ENCODE measurements at places on chromosomes 6 and 20.

DNA sequence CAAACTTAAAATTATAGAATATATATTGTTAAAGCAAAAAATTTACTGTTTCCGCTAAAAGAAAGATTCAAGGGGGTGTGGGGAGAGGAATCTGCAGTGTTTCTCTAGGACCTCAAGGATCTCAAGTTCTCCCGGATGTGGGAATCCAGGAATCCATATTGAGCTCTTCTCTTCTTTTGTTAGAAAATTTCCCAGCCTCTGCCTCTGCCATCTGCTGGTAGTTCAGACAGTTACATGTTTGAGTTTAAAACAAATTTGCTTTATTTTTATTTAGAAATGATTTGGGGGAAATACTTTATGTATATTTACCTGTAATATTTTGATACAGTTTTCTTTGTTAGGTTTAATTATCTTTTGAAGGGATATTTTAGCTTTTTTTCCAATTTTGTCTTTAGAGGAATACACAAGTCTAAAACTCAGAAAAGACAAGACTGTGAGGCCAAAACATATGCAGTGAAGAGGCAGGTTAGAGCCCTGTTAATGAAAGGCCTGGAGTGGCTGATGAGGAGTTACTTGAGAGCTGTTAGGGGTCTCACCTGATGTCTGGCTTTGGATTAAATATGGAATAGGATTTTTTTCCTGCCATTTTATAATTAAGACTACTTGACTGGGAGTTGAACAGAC is 268.8 kb downstream of the ARID1B start:
- no peak for DNase-seq

- DNase-seq = no peak
Observed at GRCh38 chr6:24430086-24430485, 27.4 kb downstream of the MRS2 start.

GRCh38 chr20:49669601-49670189 is 44.0 kb downstream of the B4GALT5 start:
- DNase-seq = no peak

- DNase-seq = no peak
Observed at GRCh38 chr6:5898563-5898962, 108.2 kb downstream of the NRN1 start.

DNA sequence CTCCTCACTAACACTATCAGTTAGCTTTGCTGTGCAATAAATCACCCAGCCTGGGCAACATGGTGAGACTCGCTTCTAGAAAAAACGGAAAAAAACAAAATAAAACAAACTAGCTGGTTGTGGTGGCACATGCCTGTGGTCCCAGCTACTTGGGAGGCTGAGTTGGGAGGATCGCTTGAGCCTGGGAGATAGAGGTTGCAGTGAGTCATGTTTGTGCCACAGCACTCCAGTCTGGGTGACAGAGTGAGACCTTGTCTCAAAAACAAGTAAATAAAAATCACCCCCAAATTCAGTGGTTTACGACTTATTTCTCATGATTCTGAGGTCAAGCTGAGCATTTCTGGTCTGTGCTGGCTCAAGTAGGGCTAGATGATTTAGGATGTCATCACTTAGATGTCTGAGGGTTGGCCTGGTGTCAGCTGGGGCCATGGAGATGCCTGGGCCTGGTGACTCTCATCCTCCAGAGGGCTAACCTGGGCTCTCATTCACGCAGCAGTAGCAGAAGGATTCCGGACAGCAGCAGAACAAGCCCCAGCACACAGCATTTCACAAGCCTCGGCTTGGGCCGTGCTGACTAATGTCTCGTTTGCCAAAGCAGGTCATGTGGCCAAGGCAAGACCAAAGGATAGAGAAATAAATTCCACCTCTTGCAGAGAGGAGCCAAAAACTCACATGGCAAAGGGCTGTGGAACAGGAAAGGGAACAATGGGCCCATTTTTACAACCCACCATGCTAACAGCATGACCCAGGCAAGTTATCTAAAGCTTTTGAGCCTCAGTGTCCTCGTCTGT is 32.5 kb downstream of the MGME1 start:
- DNase-seq = no peak

DNA sequence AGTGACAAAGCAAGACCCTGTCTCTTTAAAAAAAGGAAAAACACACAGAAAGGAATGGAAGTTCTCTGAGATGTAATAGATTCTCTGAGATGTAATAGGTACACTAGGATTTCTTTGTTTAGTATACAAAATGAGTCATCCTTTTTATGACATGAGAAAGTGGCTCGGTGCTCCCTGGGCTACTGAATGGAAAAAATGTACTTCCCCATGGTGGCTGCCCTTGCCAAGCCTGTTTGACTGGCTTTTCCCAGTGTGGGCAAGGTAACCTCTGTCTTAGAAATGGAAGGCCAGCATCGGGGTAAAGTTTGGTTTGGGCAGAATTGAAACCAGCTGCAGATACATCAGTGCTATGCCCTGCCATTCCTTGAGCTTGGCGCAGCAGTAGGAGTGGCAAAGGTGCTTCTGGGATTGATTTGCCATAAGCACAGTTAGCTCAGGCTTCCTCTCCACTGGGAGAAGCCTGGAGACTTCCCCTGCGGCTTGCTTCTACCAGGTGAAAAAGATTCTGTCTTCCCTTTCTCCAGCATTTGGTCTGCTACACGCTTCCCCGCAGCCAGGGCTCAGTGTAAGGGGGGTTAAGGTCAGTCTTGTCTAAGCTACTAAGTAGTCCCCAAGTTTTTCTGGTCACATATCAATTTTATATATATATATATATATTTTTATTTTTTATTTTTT is 24.5 kb downstream of the ARFGEF2 start:
- DNase-seq = no peak

DNA sequence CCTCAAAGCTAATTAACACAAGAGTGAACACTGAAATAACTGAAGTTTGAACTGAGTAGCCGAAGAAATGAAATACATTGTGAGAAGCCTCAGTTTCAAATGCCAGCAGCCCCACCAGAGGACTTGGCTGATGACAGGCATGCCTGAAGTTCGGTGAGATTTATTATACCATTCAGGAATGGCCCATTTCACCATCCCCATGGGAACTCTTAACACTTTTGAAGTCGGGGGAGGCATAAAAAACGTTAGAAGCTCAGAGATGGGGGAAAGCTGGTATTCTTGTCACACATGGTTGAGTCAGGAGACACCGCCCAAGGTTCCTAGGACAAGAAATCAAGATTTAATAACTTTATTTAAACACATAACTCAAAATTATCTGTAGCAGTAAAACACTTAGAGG is 17.6 kb upstream of the SLC22A3 start:
- no peak for DNase-seq

DNA sequence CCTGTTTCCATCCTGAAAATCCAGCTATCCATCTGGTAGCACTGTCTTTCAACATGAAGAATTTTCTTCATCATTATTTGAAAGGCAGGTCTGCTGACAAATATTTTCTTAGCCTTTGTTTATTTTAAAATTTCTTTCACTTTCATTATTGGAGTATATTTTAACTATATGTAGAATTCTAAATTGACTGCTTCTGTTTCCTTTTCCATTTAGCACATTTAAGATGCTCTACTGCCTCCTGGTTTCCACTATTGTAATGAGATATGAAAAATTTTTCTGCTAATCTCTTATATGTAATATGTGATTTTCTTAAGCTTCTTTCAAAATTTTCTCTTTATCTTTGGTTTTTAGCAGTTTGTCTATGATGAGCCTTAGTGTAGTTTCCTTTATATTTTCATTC is 97.3 kb downstream of the TBC1D32 start:
- no peak for DNase-seq

GRCh38 chr6:22447249-22448196 is 121.8 kb upstream of the HDGFL1 start:
- no peak for DNase-seq

DNA sequence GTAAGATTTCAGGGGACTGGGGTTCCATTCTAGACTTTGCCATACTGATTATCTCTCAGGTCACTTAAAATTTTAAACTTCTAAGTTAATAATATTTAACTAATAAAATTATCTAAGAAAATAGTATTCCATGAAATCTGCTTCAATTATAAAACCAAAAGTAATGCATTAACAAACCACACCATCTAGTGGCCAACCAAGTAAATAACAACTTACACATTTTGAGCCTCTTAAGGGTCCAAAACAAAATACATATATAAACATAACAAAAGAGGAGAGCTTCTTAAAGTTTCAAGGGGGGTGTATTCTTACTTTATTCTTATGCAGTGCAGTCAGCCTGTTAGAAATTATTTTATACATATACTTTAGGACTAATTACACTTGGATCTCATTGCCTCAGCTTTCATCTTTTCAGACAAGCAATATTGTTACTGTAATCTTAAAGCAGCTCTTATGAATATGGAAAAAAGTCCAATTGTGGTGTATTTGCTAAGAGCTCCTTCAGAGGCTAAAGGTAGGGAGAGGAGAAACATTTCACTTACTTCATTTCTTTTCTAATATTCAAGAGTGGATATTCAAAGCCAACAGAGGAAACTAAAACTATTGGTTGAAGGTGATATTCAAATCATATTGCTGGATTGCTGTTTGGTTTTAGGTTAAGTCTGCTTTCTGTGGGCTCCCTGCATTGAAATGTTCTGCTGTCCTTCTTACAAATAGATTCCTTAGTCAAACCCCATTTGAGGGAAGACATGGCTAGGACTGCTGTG is 199.7 kb upstream of the SIM1 start:
- no peak for DNase-seq

Measured in amniotic stem cell (primary cell).